ENCODE measurements at places on chromosomes 7 and 10. TPM values are rescaled to one million over a fixed set of nuclear protein-coding genes. Genes with fewer than 3 reads are reported as not detected.

DNA sequence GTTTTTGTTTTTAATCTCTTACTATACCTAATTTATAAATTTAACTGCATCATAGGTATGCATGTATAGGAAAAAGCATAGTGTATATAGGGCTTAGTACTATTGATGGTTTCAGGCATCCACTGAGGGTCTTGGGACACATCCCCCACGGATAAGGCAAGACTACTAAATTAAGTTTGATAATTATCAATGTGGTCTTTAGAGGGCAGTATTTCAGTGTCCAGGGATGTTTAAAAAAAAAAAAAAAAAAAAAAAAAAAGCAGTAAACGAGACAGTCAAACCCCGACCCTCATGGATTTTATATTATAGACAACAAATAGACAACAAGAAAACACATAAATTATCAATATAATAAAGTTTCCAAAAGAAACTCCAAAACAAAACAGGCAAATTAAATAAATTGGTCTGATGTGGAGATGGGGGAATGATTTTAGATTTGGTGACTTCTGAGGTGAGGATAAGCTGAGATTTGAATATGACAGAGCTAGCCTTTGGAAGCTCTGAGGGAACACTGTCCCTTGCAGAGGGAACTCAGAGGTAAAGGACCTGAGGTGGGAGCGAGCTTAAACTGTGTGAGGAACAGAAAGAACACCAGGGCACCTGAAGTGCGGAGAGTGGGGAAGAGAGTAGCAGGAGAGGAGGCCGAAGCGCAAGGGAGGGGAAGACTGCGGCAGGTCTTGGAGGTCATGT lies 14.8 kb downstream of the ACSM6 start:
- no peak for ATAC-seq

- ATAC-seq: no peak
Observed at GRCh38 chr10:8616166-8616565, 561.7 kb downstream of the GATA3 start.

DNA sequence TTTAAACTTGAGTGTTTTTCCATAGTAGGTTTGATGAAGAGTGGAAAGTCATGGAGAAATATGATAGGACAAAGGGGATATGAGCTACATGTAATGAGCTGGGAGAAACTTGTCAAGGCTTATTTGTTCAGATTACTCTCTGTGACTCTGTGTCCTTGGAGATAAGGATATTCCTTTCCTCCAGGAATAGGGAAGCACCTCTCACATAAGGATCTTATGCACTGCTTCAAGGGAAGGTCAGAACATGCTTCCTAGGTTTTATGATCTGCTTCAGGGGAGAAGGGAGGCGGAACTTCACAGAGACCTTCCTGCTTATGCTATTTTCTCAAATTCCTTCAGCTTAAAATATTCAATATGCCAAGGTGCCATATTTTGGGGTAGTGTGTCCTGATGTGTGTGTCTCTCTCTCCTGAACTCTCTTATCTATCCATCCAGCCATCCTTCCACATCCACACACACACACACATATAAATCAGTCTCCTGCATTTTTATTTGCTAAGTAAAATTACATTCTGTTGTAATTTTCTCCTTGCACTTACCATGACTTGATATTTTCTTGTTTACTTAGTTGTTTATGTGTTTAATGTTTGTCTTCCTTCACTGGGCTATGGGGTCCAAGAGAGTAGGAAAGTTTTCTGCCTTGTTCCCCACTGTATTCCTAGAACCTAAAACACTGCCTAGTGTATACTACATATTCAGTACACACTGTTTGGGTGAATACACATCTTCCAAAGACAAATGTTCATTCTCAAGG lies 26.4 kb downstream of the ARL4A start:
- ATAC-seq: no peak

DNA sequence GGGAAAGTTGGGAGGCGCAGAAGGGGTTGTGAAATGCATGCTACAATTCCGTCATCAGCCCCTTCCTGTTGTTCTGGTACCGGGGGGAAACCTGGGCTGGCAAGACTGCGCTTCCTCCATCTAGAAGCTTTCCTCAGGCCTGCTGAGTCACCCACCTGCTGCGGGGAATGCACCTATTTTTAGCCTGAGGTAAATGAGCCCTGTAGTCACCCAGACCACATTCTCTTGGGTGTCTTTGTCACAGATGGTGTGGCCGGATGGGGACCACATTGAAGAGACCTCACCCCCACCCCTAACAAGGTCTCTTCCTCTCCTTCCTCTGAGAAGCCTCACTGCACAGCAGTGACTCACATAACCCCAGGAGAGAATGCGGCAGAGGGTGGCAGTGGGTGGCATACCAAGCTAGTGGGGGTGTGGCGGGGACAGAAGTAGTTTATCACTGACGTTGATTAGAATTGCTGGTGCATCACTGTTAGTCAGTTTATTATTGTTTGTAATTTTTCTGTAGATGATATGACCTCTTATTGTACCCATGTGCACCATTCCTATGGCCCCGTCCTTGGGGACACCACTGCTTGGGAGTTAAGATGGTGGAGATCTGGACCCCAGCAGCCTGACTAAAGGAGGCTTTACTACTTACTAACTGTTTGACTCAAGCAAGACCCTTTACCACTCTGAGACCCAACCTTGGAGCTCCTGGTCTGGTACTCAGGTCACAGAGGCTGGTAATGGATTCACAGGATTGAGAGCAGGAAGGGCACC lies 83.0 kb upstream of the DUSP5 start:
- peak; percentile 95 for ATAC-seq

DNA sequence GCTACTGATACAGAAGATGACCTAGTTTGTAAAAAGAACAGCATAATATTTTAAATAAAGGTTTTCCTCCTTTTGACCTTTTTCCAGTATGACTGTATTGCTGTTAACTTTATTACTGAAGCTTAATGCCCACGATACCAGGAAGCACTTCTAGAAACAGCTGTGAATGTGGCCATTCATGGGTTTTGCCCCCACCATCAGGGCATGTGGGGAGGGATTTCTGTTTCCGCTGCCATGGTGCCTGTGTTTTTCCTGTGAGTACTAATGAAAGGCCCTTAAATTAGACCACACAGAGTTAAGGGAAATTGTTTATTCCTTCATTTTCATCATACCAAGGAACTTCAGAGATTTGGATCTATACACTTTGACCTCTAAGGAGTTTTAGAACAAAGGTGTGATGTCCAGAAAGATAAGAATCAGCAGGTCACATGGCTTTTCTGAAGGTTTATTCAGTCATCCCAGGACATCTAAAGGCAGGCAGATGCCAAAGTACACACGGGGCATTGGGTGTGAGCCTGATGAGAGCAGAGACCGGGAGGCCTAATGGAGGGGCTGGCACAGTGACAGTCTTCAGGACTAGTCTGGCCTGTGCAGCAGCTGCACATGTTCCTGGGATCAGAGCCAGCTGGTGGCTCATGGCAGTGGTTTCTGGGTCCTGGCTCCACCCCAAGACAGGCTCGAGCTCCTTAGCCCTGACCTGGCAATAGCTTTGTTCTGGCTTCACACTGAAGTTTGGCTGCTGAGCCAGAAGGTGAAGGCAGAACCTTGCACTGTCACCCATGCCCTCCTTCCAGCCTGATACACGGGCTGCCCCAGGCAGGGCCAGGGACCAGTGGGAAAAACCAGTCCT lies 190.9 kb downstream of the REEP3 start:
- ATAC-seq: no peak

DNA sequence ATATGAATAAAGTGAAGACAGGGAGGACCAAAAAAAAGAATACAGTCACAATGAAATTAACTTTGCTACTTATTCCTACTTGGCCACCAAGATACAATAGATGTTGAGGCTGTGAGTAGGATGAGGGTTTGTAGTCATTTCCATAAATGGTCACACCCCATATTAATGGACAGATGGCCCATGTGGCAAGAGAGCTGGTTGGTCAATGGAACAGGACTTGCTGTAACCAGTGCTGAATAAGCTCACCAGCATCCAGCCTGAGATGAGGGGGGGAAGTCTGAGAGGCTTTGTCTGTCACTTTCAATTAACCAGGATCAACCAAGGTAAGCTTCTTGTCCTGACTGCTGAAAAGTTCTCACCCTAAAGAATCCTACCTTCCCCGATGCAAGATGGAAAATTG lies 130.4 kb upstream of the KCNMA1 start:
- no peak for ATAC-seq

- ATAC-seq: no peak
Observed at GRCh38 chr10:1626410-1626809, 110.9 kb downstream of the ADARB2 start.

- no peak for ATAC-seq
Observed at GRCh38 chr10:119614686-119615085, 17.9 kb upstream of the TIAL1 start.

GRCh38 chr10:23538968-23539367 lies 100.1 kb downstream of the OTUD1 start:
- no peak for ATAC-seq

DNA sequence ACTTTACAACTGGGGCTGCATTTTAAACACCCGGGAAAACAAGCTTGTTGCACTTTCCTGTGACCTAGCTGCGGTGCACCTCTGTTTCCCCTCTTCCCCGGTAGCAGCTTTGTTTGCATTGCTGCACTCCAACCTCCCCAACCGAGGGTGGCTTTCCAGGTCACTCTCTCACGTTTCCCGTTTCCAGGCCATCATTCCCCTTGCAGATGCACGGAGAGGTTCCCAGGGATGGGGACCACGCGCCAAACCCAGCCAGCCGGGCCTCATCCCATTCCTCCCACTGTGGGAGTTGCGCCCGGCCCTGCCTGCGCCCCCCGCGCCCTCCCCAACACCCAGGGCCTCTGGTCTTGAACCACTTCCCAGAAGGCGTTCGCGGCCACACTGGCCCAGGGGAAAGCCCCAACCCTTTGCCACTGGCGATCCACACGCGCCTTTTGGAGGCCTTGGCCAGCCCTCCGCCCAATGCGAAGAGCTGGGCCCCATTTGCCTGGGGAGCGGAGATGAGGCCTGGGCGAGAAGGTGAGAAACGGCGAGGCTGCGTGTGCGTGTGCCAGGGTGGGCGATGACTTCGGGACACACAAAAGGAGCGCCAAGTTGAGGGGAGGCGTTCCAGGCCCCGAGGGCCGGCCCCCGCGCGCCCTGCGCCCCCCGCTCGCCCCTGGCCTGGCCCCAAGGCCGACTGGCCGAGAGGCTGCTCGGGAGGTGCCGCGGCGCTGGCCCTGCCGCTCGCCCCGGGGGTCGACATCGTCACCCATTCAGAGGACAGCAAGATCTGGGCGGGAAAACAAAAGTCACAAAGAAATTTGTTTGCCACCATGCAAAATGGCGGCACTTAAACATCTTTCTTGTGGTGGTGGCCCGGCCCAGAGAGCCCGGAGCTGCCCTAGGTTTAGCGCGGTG lies 15.9 kb downstream of the SKIDA1 start:
- no peak for ATAC-seq

GRCh38 chr7:114925434-114925833 lies 3.5 kb downstream of the MDFIC start:
- ATAC-seq: no peak

GRCh38 chr7:87038993-87039690 lies 20.3 kb downstream of the ELAPOR2 start:
- no peak for ATAC-seq

DNA sequence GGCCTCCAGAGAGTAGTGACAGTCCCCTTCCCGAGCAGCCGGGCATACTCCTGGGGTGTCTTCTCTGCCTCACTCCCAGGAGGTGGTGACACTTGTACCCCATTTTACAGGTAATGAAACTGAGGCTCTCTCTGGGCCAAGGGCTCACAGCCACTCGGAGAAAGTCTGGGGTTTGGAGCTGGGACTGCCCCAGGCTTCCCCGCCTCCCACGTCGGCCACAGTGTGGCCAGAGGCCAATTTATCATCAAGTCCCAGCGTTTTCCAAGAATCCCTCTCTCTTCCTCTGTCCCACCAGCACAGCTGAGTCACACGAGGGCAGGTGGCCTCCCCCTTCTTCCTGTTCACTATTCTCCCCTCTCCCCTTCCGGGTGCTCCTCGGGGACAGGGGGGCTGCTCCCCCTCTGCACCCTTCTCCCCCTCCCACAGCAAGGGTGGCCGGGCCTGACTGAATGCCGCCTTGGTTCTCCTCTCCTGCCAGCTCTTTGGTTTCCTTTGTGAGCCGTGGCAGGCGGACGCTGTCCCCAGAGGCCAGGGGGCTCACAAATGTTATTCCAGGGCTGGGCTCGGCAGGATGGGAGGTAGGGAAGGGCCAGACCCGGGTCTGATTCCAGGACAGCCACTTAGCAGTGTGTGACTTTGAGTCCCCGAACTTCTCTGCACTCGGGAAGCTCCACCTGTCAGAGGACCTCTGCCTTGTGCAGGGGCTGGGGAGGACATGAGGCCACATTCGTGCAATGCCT lies 17.7 kb downstream of the CLIP2 start:
- ATAC-seq: peak; percentile 82

LSM8 gene
- 35.0 TPM for total RNA-seq

AS3MT gene
- 1.6 TPM for total RNA-seq

UCN3 gene
- not detected for total RNA-seq

MYO1G gene
- total RNA-seq: 649 TPM

PIP gene
- total RNA-seq: not detected

SEC61A2 gene
- total RNA-seq: 22.3 TPM

ACHE gene
- total RNA-seq: not detected

CDCA7L gene
- total RNA-seq: 62.4 TPM
